NCI-H460 (cell line): ENCODE measurements at places on chromosomes 16 and 17. TPM values are rescaled to one million over a fixed set of nuclear protein-coding genes. Genes with fewer than 3 reads are reported as not detected.

DNA sequence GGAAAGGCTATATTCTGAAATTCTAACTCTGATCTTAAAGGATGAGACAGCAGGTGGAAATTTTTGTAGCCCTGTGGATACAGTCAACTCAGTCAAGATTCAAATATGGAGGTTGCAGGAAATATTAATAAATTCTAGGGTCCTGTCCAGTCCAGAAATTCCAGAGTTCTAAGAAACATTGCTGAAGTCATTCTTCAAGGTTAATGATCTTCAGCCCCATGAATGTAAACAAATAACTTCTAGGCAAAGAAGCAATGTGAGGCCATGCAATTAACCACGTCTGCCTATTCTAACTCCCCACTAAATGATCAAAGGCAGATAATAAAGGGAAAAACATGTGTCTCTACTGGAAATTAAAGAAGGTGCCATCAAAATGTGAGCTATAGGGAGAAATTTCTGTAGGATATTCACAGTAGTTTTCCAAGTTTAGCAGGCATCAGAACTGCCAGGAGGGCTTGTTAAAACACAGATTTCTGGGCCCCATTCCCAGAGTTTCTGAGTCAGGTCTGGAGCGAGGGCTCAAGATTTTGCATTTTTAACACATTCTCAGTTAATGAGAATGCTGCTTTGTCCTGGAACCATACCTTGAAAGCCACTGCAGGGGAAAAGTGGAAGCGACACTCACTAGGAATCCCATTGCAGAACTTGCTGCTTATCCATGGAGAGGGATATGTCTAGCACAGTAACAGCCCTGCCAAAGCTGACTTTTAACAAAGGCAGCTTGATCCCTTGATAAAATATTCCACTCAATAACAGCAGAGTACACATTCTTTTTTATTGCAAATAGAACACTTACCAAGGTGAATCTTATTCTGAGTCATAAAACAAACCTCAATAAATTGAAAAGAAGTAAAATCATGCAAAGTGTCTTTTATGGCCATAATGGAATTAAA lies 61.8 kb downstream of the DNAH3 start:
- no peak for DNase-seq

- no peak for DNase-seq
Measured at GRCh38 chr17:43787728-43788127, 7.5 kb downstream of the CFAP97D1 start.

GRCh38 chr17:30332057-30332542 lies 1.8 kb downstream of the TMIGD1 start:
- DNase-seq, result no peak

BTBD17 gene
- not detected in 2 replicates for total RNA-seq

DNA sequence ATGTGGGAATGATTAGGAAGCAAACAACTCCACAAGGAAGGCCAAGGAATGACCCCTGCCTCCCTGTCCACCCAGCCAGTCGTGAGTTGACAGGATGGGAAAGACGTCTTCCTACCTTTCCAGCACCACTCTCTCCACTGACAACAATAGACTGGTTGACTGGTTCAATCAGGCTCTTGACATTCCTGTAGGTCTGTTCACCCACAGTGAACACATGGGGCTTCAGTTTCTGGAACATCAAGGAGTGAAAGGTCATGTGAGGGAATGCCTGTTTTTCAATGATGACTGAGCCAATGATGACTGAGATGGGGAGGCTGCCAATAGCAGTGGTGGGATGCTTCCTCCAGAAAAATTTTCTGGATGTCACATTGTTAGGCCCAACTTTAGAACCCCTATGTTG lies 9.6 kb downstream of the MYO19 start:
- no peak for DNase-seq

- no peak for DNase-seq
Measured at GRCh38 chr16:2022723-2023091, 3.1 kb downstream of the NPW start.

GRCh38 chr17:34222722-34223497 lies 32.2 kb upstream of the CCL2 start:
- no peak for DNase-seq

DNA sequence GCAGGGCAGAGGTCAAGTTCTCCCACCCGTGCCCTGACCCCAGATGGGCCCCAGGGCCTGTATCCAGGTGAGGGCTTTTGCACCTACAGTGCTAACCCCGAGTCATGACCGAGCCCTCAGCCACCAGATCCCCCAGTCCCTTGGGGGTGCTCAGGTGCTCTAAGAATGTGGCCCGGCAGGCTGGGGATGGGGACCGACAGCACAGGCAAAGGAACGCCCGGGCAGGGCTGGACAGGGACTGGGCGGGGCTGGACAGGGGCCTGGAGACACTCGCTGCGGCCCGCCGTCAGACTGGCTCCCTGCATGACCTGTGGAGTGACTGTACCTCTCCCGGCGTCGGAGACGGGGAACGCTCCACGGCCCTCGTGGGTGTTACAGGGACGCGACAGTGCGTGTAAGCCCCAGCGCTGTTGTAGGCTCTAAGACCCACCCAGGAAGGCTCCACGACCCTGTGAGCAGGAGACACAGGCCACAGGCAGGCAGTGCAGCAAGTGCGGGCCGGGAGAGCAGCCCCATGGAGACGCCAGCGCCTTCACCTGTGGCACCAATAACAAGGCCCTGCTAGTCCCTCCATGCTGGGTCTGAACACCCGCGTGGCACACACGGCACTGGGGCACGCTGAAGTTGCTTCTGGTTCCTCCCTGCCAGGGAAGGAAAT lies 38.8 kb downstream of the CBFA2T3 start:
- no peak for DNase-seq

PRAC2 gene
- total RNA-seq, result not detected in 2 replicates

GRCh38 chr16:23286131-23286532 lies 16.0 kb upstream of the SCNN1B start:
- no peak for DNase-seq

DNA sequence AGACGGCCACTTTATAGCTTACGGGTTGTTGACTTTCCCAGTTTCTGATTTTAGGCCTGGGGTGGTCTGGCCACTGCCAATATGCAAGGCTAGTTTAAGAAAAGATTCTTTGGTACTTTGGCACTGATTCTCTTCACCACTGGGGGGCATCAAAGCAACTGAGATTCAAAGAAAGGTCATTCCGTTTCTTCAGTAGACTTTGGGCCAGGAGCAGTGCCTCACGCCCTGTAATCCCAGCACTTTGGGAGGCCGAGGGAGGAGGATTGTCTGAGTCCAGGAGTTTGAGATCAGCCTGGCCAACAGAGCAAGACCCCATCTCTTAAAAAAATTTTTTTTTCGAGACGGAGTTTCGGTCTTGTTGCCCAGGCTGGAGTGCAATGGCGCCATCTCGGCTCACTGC lies 53.0 kb downstream of the RPA1 start:
- DNase-seq, result peak; percentile 36

- no peak for DNase-seq
Measured at GRCh38 chr17:47618410-47618809, 31.3 kb upstream of the KPNB1 start.

DNA sequence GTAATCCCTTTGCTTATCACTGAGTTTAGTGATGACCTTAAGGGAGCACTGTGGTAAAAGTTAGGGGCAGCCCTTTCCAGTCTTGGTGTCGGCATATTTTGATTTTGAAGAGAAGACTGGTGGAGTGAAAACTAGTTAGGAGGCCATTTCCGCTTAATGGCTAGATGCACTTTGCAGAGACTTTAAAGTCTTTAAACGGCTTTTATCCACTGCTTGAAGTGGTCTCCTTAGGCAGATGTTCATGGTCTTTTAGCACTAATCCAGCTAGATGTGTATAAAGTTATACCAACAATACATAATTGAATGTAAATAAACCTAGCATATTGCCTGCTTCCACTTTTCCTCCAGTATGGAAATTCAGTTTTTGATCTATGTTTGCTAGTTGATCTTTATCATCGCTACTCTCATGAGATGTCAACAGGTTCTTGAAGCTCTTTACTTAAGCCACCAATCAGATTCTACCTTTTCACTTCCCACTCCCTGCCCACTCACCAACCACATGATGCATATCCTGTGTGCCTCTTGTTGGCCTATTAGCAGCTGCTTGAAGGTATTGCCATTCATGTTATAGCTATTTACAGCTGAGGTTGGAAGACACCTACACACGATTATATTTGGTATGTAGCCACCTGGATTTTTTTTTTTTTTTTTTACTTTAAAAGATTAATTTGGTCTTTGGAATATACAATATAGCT lies 132.0 kb downstream of the NLK start:
- no peak for DNase-seq

DNA sequence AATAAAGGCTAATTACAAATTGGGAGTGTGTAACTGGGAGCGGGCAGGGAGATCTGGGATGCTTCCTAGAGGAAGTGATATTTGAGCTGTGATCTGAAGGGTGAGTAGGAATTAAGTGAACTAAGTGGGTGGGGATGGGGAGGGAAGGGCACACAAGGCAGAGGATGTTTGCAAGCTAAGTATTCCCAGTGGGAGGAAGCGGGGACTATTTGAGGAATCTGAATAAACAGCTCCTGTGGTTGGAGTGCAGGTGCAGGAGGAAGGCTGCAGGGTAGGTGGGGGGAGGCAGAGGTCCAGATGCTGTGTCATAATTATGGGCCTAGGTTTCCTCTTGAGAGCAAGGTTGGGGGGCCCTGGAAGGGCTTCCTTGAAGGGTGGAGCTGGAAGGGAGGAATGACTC lies 102.1 kb upstream of the HS3ST2 start:
- DNase-seq, result no peak

GRCh38 chr17:76333673-76334505 lies 19.8 kb downstream of the PRPSAP1 start:
- no peak for DNase-seq

SPNS2 gene
- total RNA-seq, result 0.52 TPM in 1 of 2 replicates, not detected in the other

KRTAP2-3 gene
- total RNA-seq, result not detected in 2 replicates

DNA sequence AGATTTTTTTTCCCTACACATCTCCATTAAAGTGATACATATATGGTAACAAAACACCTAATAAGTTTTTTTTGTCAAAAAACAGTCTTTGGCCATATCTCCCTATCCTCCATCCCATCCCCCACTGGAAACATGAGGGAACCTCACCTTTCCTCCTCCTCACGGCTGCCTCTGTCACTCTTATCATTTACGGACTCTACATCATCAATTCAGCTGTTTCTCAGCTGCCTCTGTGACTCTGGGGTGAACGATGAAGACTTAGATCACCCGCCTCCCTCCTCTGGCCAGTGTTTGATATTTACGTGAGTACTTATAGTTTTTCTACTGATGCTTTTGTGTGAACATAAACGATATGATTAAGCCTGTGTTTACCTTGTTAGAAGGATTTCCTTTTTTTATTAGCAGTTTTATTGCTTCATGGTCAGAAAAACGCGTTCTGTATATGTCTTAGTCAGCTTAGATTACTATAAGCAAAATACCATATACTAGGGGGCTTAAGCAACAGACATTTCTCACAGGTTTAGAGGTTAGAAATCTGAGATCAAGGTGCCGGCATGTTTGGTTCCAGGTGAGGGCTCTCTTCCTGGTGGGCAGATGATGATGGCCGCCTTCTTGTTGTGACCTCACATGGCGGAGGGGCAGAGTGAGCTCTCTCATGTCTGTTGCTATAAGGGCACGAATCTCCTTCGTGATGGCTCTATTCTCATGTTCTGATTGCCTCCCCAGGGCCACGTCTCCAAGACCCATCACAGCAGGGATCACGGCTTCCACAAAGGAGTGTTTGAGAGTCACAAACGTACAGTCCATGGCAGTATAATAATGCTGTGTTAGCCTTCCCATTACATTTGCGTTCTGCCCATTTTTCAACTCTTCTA lies 32.1 kb downstream of the DNAH17 start:
- no peak for DNase-seq

DNA sequence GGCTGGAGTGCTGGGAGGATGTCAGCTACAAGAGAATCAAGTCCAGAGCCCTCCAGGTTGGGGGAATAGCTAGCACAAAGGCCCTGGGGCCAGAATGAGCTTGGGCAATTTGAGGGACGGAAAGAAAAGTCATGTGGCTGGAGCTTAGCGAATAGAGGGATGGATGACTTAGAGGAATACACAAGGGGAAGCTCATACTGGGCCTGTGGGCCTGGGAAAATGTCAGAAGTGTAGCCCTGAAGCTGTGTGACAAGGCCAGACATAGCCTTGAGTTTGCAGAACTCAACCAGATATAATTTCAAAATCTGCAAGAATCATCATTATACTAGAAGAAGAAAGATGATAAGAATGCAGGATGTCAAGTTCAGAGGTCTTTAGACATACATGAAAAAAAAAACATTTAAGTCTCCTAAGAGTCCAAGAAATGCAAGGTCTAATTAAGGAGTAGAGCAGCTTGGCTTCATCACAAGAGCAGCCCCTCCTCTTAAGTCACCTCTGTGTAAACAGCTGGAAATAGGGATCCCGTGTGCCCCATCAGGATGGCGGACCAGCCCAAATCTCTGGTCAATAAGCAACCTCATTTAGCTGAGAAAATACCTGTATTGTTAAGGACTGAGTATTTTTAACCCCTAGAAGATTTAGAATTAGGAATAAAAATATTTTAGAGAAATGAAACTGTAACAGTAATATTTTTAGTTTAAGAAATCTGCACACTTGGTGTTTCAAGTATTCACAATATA lies 66.6 kb downstream of the ABCC12 start:
- no peak for DNase-seq

DNA sequence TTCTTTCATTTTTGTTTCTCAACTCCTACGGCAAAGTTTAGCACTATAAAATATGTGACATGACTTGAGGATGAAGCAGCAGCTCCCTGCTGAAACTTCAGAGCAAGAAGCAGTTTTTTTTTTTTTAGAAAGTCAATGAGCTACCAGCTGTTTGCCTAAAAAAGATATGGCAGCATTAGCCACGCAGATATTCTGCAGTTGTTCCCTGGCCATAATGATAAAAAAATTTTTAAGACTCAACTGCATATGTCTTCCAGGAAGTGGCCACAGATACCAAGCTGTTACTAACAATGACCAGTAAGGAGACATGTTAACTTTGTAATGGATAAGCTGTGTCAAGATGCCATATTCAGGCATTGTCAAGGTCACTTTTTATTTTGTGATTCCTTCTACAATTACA lies 319.6 kb upstream of the CDH11 start:
- no peak for DNase-seq

CTRB2 gene
- not detected in 2 replicates for total RNA-seq

- DNase-seq, result no peak
Measured at GRCh38 chr17:27336184-27336583, 42.3 kb downstream of the WSB1 start.

NETO2 gene
- total RNA-seq, result 80.8 and 99.4 TPM in 2 replicates

STAT5A gene
- total RNA-seq, result 1.6 and 2.9 TPM in 2 replicates

GRCh38 chr17:65886315-65887245 lies 305.4 kb downstream of the CEP112 start:
- DNase-seq, result no peak

DNA sequence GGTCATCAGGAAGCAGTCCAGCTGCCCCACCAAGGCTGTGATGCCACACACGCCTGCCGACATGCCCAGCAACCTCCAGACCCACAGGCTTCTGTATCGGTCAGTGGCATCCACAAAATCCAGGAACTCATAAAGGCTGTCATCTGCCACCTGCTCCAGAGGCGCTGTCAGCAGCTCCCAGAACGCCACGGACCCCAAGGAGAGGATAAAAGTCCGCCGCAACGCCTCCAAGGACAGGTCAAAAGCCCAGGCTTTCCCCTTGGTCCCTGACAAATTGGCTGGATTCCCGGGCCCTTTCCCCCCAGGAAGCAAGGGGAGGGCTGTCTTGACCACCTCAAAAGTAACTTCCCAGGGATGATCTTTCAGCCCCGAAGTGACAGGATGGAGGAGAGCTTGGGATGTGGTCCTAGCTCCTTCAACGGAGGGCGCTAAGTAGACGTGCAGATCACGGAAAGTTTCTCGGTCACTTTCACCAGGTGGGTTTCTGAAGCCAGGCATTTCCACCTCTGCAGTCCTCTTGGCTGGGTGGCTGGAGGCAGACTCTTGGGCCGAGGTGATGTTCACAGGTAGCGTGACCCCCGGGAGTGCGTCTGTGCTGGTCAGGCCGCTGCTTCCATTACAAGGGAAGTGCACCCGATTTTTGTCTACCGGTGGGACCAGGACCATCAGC lies 854 bp downstream of the MFSD6L start:
- DNase-seq, result no peak

- no peak for DNase-seq
Measured at GRCh38 chr16:81641395-81642106, 137.5 kb upstream of the PLCG2 start.
